Immature natural killer cell (primary cell): ENCODE measurements at places on chromosomes 5 and 9. TPM values are rescaled to one million over a fixed set of nuclear protein-coding genes. Genes with fewer than 3 reads are reported as not detected.

Gene ACSL6
- 2.1 TPM for polyA plus RNA-seq

DNA sequence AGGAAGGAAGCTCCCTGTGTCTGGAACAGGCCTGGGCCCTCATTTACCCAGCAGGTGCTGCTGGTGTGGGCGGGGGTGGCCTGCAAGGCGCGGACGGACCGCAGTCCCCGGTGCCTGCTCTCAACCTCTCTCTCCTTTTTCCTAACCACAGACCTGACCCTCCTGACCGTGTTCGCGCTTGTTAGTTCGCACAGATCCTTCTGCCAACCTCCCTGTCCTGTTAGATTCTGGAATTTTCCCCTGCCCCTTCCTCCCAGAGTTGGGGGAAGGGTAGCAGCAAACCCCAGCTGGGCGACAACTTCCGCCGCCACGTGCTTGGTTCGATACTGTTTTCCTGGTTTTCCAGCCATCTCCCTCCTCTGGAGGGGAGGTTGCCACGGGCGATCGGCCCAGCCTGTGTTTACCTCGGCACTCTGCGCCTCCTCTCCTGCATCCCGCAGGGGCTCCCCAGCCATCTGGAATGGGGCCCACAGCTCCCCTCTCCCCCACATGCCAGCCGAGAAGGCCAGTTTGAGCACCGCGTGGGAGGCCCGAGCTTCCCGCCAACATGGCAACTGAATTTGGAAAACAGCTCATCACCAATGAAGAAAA lies 70.8 kb upstream of the UNC5A start:
- no peak for DNase-seq

Gene TXNDC8
- not detected for polyA plus RNA-seq

DNA sequence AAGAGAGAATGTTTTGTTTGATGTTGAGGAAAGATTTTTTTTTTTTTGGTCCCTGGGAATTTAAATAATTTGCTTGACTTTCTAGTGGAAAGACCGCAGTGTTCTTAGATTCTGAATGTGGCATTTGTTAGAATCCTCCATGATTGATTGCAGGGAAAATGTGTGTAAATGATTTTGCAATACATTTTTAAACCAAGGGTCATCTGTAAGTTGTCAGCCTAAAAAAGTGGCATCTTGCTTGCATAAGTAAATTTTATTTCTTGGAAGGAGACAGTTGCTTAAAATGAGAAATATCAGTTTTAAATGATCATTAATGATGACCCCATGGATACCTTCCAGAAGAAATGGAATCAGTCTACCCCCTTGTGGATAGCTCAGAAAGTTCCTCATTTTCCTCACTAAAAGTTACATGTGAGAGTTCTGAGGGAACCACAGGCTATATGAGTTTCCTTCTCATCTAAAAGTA lies 105.1 kb upstream of the SLC25A48 start:
- DNase-seq = no peak

Gene RAI14
- not detected for polyA plus RNA-seq

Gene CFAP90
- polyA plus RNA-seq = not detected

DNA sequence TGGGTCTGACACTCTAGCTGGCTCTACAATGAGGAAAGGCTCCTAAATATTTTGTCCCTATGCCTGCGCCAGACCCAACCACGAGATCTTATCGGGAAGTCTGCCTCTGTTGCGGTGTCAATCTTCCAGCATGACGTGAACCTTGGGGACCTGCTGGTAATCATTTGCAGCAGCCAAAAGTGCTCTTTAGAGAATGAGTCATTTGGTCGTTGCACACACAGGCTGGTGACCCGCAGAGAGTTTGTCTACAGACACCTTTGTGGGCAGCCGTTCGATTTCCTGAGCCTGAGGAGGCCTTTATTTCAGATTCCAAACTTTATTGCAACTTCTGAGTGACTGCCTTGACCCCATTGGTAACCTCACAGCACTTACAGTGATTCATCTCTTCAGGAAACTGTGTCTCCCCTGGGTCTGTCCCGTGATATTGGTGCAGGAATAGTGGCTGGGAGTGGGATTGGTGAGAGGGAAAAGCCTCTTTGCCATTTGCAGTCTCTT lies 326.1 kb downstream of the NSG2 start:
- DNase-seq = no peak

GRCh38 chr9:95508242-95508967 lies 8.4 kb downstream of the PTCH1 start:
- no peak for DNase-seq

- DNase-seq = no peak
Measured at GRCh38 chr9:8685825-8686224, 886.2 kb upstream of the DMAC1 start.

GRCh38 chr5:120108586-120109248 lies 355.4 kb upstream of the PRR16 start:
- DNase-seq = no peak

Gene PCDHGB7
- not detected for polyA plus RNA-seq

DNA sequence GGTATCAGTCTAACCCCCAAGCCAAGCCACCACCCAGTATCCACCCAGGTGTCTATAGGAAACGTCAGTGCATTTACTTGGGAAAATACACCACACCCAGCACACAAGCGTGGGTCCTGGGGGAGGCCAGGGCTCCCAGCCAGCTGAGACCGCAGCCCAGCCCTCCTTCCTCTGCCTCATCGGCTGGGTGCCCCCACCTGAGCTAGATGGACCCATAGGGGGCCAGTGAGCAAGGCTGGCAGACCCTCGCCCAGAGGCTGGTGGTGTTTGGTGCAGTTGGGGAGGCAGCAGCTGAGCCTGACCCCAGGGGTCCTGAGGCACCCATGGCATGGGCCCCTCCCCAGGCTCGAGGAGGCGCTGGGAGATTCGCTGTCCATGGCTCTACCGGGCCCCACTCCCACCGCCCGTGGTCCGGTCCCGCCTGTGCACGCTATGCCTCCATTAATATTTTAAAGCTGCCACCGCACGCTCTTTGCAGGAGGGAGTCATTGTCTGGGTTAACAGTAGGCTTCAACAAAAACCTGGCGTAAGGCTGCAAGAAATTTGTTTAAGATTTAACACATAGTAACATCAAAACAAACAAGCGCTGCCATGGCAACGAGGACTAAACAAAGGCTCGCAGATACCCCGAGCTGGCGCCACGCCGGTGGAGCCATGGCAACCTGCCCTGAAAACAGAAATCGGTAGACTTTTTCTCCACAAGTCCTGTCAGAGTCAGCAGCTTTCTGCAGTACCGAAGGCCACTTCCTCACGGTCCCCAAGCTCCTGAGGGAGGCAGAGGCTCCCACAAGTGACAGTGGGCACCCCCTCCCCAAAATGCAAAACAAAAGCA lies 20.6 kb downstream of the TPPP start:
- peak; percentile 36 for DNase-seq

DNA sequence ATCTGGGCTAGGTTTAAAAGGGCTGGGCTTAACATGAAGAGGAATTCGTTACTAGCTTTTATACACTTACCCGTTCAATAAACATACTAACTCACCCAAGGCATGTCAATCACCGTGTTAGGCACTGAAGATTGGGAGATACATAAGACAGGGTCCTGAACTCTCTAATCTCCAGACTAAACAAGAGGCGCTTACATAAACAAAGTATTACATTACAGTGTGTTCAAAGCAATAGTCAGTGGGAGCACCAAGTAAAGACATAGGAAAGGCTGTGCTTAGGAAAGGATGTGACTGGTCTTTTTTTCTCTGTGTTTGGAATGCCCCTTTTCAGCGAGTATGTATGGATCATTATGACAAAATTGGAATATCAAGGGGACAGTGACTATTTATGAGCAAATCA lies 203.6 kb upstream of the ADRA1B start:
- DNase-seq = no peak

Gene FOXD4L4
- not detected for polyA plus RNA-seq

GRCh38 chr9:32579706-32580331 lies 6.9 kb upstream of the NDUFB6 start:
- DNase-seq = peak; percentile 55

- DNase-seq = no peak
Measured at GRCh38 chr9:74006935-74007334, 490.2 kb upstream of the RORB start.

GRCh38 chr5:98793223-98793622 lies 19.8 kb downstream of the RGMB start:
- no peak for DNase-seq

Gene SLC45A2
- not detected for polyA plus RNA-seq

DNA sequence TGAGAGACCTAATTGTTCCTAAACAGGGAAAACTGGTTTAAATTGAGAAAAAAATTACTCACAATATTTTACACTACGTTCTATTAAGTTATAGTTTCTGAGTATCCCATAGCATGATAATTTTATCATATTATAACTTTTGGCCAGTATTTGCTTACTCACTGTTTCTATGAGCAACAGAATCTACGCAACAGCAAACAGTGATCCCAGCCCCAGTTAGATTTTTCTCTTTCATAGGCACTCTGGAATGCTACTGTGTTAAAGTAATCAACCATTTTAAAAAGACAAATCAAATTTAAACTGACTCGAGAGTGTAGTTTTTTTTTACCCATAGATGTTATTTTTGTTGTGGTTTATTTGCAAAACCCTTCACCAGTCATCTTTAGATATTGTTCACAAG lies 107.2 kb downstream of the XRCC4 start:
- DNase-seq = no peak

DNA sequence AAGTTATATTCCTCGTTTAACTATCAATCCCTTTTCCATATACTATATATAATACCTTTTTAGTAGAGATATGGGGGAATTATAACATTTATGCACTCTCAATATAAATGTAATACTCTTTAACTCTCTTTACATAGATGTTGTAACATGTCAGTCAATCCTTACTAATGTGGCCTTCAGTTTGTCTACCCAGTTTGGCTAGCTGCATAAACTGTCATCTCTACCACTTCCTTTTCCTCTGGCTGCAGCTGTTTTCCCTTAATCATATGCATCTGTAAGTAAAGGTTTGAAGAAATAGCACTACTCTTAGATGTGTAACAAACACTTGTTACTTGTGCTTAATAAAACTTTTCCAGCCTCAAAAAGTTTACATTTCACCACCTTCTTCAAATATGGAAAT lies 13.4 kb downstream of the ABHD17B start:
- DNase-seq = peak; percentile 50

GRCh38 chr9:93614830-93615468 lies 38.6 kb downstream of the PHF2 start:
- no peak for DNase-seq

Gene C9
- not detected for polyA plus RNA-seq

GRCh38 chr5:168601972-168602371 lies 22.8 kb upstream of the PANK3 start:
- DNase-seq = no peak

DNA sequence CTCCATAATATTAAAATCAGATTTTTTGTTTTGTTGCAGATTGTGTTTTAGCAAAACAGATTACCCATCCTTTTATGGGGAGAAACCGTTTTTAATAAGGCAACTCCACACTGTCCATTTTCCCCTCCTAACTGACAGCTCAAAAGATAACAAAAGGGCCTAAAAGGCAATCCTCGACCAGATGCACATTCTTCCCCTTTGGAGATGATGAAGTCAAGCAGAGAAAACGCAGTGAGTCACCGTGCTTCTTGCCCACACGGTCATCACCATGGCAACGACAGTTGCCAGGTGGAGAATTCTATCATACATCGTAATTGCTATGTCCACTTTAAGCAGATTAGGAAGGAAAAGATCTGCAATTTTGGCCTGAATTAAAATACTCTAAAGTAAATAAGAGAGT lies 96.4 kb downstream of the DIRAS2 start:
- no peak for DNase-seq

GRCh38 chr5:85843535-85843934 lies 774.2 kb upstream of the COX7C start:
- DNase-seq = no peak

DNA sequence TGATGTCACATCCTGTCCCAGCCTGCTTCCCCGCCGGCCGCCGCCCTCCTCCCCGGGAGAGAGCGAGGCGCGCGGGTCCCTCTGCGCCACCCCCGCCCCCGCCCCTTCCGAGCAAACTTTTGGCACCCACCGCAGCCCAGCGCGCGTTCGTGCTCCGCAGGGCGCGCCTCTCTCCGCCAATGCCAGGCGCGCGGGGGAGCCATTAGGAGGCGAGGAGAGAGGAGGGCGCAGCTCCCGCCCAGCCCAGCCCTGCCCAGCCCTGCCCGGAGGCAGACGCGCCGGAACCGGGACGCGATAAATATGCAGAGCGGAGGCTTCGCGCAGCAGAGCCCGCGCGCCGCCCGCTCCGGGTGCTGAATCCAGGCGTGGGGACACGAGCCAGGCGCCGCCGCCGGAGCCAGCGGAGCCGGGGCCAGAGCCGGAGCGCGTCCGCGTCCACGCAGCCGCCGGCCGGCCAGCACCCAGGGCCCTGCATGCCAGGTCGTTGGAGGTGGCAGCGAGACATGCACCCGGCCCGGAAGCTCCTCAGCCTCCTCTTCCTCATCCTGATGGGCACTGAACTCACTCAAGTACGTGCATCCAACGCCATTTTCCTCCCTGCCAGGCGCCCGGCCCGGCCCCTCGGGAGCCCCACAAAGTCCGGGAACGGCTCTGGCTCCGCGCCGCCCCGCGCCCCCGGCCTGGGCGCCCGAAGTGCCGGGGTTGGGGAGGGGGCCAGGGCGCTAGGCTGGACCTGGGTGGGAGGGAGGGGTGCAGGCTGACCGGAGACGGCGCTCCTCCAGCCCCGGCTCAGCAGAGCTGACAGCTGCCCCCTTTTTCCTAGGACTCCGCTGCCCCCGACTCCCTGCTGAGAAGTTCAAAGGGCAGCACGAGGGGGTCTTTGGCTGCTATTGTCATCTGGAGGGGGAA lies 12.0 kb upstream of the OLFM1 start:
- no peak for DNase-seq

DNA sequence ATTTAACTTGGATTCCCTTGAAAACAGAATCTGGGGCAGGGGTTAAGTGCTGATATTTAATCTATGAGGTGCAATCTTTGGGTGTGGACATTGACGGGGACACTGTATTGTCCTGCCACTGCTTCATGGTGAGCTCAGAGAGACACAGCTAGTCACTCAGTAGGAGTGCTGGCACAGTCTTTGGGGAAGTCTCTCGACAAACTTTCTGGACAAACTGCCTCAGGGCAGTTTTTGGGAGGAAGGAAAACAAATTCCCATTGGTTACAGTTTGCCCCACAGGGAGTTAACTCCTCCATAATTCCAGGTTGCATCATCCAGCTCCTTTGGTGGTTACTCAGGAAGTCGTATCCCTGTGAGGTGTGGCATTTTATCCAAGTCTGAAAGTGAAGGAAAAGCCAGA lies 17.9 kb downstream of the HNRNPK start:
- no peak for DNase-seq

DNA sequence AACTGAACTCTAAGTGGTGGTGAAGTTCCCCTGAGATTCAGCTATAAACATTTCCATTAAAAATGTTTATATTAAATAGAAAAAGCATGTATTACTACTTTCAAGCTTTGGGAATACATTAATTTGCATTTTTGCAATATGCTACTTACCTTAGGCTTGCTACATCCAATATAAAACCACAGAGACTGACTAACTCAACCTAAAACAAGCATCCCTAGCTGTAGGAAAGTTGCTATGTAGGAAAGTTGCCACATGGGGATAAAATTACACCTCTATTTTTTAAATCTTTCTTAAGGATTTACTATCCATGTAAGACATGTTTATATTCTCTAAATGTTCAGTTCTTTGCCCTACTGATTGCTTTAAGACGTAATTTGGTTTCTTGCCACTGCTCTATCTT lies 12.8 kb downstream of the SCAMP1 start:
- no peak for DNase-seq
